NCI-H1092 (cell line): ENCODE measurements at places on chromosomes 11 and 22.

- DNase-seq = no peak
Measured at GRCh38 chr22:36870250-36870649, 9.4 kb downstream of the NCF4 start.

DNA sequence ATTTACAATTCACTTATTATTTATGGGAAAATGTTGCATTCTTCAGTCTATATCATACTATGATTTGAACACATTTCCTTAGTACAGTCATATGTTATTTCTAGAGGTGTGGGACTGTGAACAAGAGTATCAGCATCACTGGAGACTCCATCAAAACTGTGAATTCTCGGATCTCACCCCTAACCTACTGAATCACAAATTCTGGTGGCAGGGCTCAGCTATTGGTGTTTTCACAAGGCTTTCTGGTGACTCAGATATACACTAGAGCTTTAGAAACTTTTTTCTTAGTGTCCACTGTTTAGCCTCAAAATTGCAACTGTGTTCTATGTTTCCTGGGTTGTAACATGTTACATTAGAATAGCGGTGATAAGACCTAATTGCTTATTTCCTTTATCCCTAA is 352.9 kb upstream of the DDI1 start:
- no peak for DNase-seq

GRCh38 chr11:103652013-103652412 is 384.4 kb upstream of the DDI1 start:
- no peak for DNase-seq

DNA sequence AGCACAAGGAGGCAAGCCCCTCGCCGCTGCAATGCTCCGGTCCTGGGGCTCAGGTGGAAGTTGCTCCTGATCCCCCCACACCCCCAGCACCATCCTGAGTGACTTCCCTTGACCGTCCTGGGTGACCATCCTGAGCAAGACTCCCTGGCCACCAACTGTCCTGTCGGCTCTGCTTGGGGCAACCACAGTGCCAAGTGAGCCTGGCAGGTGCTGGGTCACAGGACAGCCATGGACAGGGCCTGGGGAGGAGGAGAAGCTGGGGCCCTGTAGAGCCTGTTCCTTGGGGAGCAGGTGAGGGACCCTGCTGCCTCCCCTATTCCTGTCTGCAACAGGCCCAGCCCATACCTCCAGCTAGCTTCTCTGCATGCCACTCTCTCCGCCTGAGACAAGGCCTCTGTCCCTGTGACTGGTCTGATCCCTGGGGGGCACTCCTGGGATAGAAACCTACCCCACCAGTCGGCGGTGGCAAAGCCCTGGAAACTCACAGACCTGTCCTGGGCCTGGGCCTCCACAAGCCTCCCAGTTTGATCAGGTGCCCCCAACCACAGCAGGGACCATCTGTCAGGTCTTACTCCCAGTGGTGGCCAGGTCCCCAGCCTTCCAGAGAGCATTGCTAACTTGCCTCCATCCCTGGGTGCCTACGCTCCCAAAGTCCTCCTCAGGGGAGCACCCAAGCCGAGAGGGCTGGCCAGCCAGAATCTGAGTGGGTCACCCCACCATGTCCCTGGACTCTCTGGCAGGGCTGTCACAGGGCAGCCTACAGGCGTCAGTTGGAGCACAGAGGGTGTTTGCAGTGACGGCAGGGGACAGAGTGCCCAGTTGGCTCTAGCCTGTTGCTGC is 68.7 kb upstream of the WNT7B start:
- no peak for DNase-seq

GRCh38 chr11:18599739-18600230 is at the start of gene MISFA:
Gene MISFA, plus strand, starts transcription at chr11:18599789. Its CDS starts 140 bp downstream, at chr11:18599929.
- no peak for DNase-seq

- DNase-seq = no peak
Measured at GRCh38 chr11:108863528-108863927, 198.7 kb downstream of the DDX10 start.

GRCh38 chr11:9210922-9211320 is 54.2 kb downstream of the DENND5A start:
- no peak for DNase-seq

DNA sequence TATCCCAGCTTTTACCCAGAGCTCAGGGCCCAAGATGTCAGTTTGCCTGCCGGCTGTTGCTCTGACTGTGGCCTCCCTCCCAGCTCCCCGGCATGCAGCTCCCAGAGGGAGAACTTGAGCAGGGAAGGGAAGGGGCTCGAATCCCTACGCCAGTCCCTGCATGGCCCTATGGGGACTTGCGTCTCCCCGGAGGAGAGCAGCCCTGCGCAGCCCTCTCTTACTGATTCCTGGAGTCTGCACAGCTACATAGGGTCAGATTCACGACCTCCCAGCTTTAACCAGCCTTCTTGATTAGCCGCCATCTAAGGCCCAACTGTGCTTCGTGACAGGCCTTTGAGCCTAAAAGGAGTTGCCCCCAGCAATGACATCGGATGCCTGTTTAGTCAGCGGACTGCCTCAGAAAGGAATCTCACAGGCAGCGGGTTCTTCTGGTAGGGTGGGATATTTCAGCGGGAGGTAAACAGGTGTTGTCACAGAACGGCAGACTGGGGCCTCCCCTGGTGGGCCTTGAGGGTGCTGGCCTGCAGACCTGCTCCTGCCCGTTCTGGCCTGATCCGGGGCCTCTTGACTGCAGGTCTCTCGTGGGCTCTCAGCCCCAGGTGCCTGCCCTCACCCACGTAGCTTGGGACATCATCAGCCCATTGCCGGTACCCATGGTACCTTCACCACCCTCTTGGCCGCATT is 43.8 kb upstream of the KCNQ1OT1 start:
- no peak for DNase-seq

- DNase-seq = no peak
Measured at GRCh38 chr11:46293641-46294103, 16.2 kb downstream of the CREB3L1 start.

- no peak for DNase-seq
Measured at GRCh38 chr22:29604076-29604360, 585 bp downstream of the NF2 start.

DNA sequence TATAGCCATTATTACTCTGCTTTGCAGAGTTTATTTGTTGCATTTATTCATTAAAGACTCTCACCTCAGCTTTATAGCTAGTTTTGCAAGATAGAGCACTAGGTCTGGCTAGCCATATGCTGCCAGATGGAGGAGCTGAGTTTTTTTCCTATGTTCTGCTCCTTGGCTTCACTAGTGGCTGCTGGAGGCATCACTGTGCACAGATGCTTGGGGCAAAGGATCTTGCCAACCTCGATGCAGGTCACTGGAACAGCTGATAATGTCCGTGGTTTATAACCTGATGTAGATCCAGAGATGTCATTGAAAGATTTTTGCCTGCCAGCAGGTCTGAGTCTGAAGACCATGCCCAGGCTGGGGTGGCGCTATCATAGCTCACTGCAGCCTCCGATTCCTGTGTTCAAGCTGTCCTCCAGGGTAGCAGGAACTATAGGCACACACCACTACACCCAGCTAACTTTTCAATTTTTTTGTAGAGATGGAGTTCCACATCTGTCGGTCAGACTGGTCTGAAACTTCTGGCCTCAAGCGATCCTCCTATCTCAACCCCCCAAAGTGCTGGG is 63.2 kb downstream of the PACS1 start:
- no peak for DNase-seq

DNA sequence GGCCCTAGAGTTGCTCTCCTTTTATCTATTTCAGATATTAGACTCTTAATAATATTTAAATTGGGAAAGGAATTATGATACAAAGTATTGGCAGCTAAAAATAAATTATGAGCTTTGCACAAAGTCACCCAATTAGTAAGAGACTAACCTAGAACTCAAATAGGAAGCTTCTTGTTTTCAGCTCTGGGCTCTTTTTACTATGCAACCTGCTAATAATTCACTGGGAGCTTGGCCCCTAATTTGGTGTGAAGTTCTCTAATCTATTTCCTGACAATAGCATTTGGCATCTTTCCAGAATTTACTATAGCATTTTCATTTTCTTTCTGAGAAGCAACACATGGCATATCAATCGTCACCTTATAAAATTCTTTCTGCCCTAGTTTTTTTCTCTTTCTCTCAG is 727.7 kb upstream of the ANO5 start:
- no peak for DNase-seq

- DNase-seq = no peak
Measured at GRCh38 chr11:106072804-106073203, 4.3 kb downstream of the KBTBD3 start.

GRCh38 chr22:28034760-28035401 is 115.8 kb upstream of the PITPNB start:
- DNase-seq = peak; percentile 96

- no peak for DNase-seq
Measured at GRCh38 chr11:33615751-33616150, 84.9 kb downstream of the C11orf91 start.

GRCh38 chr11:47863189-47863897 is 15.2 kb upstream of the NUP160 start:
- DNase-seq = no peak

DNA sequence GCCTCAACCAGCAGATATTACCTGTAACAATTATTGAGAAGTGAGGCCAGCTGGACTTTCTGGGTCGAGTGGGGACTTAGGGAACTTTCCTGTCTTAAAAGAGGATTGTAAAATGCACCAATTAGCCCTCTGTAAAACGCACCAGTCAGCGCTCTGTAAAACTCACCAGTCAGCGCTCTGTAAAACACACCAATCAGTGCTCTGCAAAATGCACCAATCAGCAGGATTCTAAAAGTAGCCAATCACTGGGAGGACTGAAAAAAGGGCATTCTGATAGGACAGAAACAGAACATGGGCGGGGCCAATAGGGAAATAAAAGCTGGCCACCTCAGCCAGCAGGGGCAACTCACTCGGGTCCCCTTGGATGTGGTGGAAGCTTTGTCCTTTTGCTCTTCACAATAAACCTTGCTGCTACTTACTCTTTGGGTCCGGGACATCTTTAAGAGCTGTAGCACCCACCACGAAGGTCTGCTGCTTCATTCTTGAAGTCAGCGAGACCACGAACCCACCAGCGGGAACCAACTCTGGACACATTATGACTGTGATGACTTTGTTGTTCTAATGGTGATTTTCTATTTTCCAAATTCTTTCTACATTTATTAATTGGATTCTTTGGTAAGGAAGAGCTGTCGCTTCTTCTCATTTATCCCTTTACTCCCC is 40.2 kb upstream of the FGF3 start:
- no peak for DNase-seq

- no peak for DNase-seq
Measured at GRCh38 chr22:38706901-38707195, 1.1 kb downstream of the GTPBP1 start.

DNA sequence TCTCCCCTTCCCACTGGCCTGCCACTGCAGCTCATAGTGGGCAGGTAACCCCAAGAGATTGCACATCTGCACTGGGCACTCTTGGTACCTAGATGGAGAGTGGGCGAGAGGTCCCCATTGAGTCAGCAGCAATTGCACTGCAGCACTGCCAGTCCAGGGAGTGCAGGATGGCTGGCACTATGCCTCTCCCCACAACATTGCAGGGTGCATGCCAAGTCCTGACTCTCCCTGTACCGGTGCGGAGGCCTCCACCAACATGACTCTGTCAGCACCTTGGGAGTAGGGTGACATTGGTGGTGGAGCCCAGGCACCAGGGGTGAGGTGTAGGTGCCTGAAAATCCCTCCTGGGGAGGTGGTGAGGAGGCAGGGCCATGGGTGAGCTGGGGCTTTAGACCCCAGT is 82.2 kb downstream of the TRAF6 start:
- DNase-seq = no peak

- DNase-seq = no peak
Measured at GRCh38 chr11:134654161-134654915, 242.3 kb upstream of the B3GAT1 start.

DNA sequence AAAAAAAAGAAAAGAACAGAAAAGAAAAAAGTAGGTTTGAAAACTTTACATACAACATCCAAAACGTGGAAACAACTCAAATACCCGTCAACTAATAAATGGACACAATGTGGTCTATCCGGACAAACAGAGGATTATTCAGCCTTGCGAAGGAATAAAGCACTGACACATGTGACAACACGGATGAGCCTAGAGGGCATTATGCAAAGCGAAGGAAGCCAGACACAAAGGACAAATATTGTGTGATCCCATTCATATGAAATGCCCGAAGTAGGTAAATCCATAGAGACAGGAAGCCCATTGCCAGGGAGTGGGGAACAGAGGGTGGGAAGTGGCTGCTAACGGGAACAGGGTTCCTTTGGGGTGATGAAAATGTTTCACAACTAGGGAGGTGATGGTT is 11.8 kb downstream of the RFPL1 start:
- no peak for DNase-seq

DNA sequence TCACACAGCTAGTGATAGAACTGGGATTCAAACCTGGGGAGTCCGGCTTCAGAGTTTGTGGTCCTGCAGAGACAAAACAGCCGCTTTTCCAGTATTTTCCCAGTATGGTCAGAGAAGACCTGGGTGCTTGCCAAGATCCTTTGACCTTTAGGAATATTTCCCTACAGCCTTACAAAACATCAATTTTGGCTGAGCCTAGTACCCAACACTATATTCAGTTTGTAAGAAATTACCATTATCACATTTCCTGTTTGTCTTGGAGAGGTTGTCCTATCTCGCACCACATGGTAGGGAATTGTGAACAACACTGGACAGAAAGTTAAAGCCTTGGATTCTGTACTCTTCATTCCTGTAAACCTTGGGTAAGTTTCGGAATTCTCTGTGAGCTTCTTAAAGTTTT is 10.7 kb upstream of the NEU3 start:
- DNase-seq = no peak

GRCh38 chr22:37484480-37485394 is 1.4 kb downstream of the MFNG start:
- no peak for DNase-seq

DNA sequence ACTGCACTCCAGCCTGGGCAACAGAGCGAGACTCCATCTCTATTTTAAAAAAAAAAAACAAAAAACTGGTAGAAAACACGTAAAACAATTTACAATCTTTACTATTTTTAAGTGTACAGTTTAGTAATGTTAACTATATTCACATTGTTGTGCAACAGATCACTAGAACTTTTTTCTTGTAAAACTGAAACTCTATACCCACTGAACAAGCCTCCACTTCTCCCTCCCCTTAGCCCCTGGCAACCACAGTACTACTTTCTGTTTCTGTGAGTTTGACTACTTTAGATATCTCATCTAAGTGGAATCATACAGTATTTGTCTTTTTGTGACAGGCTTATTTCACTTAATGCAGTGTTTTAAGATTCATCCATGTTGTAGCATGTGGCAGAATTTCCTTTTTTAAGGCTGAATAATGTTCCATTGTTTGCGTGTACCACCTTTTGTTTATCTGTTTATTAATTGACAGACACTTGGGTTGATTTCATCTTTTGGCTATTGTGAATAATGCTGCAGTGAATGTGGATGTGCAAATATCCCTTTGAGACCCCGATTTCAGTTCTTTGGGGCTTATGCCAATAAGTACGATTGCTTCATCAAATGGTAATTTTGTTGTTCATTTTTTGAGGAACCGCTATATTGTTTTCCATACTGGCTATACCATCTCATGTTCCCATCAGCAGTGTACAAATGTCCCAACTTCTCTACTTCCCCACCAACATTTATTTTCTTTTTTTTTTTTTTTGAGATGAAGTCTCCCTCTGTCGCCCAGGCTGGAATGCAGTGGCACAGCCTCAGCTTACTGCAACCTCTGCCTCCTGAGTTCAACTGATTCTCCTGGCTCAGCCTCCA is 11.0 kb downstream of the DDB2 start:
- no peak for DNase-seq
